NCI-H526 treated with DMSO at 0.1 percent for 48 hours (cell line): ENCODE measurements at places on chromosomes 1 and 21.

DNA sequence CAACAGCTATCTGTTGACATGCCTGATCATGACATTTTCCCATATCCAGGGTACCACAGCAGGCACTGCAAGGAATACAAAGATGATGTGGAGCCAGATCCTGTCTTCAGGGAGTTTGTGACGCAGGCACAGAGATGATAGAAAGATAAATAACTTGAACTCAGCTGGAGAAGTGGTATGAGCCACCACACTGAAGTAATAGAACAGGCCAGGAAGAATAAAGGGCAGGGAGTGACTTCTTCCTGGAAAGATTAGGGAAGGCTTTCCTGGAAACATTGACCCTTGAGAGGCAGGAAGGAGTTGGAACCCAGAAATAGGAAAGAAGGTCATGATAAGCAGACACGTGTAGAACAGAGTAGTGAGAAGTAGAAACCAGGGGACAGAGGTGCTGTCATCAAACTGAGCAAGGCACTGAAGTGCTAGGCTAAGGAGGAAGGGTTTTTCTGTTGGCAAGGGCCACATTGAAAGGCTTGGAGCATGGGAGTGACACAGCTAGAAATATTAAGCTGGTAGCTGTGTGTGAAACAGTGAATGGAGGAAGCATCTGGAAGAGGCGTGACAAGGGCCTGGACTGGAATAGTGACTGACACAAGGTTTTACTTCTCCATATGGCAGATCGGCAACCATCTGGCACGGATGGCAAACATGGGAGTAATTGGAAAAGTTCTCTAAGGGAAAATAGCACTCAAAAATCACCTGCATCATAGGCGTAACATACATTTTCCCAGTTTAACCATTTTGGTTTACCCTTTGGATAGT is 68.4 kb downstream of the AK5 start:
- DNase-seq, result no peak

DNA sequence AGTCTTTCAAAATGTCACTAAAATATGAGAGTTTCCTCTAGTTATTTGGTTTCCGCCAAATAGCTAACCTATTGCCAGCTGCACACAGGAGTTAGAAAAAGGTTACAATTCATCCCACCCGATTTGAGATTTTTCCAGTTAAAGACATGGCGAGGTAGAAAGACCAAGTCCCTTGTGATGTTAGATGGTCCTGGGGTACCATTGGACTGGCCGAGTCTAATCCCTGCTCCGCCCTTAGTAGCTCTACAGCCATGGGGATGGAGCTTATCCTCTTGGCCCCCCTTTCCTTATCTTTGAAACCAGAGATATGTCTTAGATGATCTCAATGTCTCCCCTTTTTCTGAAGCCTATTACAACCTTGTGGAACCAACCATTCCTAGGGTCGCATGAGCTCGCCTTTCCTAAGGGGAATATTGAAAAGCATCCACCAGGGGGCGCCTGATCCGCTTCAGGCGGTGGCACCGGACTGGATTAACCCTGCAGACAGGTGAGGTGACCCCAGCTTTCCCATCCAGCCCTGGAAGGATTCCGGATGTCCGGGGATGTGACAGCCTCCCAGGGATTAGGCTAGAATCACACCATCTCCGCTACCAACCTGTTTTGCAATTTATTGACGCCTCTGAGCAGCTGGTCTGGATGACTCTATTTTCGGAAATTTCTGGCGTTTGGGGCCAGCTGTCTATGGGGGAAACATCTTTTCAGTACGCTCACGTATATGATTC is 68.3 kb upstream of the SIM2 start:
- peak; percentile 11 for DNase-seq

DNA sequence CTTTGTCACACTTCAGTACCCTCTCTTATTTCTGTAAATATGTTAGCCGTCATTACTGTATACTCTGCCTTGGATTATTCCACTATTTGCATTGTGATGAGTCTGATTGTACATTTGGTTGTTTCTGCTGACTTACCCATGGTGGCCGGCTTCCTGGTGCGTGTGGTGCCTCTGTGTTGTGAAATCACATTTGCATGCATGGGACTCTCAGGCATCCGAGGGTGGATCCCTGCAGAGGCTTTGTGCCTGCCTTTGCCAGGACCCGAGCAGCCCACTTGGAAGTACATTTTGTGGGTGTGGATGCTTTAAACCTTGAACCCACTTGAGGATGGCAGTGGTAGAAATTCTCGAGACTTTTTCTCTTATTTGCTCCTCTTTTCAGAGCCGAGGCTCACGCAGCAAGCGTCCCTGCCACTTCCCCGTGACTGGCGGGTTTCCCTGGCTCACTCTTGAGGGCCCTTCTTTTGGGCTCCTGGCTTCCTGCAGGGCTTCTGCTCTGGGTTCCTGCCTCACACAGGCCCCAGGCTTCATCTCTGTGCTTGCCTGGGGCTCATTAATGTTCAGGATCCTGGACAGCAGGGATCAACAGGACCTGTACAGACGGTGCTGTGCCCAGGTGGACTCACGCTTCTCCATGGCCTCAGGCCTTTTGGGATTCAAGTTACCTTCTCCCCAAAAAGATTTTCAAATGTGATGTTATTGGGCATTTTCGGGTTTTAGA is 36.6 kb downstream of the POFUT2 start:
- DNase-seq, result no peak

GRCh38 chr21:42857216-42857615 is 22.1 kb downstream of the WDR4 start:
- DNase-seq, result no peak

DNA sequence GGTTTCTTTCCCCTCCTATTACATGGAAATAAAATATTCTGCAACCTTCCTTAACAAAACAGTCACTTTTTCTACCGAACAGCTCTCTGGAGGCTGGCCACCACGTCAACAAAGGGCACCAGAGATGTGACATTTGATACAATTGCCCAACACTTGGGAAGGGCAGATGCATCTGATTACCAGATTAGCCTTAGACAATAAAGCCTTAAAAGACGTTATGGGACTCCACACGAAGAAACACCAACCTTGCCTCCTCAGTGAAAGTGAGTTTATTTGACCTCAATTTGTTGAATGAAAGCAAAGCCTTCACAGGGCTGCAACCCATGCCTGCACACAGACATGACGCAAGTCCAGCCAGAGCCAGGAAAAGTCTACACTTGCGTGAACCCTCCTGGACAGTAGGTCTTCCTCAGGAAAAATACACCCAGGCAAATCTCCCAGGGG is 136.1 kb downstream of the TGFBR3 start:
- DNase-seq, result no peak

GRCh38 chr1:19156676-19157075 is 53.4 kb downstream of the UBR4 start:
- DNase-seq, result no peak

DNA sequence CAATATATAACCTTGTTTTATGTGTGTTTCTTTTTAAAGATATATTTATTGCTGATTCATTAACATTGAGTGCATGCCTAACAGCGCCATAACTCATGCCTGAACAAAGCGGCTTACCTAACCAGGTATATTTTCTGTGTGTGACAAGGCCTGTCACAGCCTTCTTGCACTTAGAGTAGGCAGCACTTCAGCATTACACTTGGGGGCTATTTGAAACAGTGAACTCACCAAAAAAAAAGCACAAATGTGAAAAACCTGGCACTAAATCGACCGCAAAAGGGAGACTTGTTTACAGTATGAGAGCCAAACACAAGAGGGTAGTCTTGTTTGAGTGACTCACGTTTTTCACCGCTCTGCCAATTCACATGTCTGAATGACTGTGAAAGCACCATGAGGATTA is 111.7 kb downstream of the DISP1 start:
- DNase-seq, result no peak
